CD4-positive, alpha-beta memory T cell (primary cell): ENCODE measurements at places on chromosomes 7 and 10.

DNA sequence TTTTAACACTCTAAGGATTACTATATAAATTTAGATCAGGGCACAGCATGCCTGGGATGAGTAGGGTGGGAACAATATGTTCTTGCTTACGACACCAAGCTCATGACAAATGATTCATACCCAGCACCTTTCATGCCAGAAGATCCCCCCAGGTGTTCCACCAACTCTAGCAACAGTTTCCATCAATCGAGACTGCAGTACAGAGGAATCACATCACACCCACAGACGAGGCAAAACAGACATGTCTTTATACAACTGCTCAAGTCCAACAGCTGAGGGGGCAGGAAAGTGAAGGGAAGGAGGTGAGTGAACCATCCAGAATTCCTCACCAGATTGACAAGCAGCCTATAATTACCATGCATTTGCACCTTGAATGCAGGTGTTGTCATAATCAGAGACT is 3.6 kb downstream of the SORCS1 start:
- no peak for DNase-seq

GRCh38 chr7:148540041-148540738 is 50.4 kb upstream of the C7orf33 start:
- no peak for DNase-seq

DNA sequence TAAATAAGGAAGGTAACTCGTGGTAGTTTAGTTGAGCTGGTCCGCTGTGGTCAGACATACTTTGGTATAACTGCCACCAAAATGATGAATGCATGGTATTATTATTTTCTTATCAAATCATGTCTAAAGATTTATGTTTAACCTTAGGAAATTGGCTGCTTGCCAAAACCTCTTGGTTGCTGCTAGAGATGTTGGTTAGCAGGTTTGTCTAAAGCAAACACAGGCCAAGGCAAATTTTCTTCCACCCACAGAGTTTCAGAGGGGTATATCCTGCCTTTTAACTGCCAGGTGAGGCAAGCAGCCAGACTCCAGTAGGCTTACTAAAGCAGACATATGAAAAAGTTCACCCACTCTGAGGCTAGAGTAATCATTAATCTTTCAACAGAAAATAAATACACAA is 101.4 kb downstream of the SEMA3E start:
- DNase-seq, result no peak

GRCh38 chr7:36600314-36600682 is 124.0 kb downstream of the AOAH start:
- DNase-seq, result no peak
